ENCODE measurements at places on chromosomes 3 and 15.

GRCh38 chr3:37703626-37704025 lies 158.1 kb upstream of the CTDSPL start:
- no peak for DNase-seq

DNA sequence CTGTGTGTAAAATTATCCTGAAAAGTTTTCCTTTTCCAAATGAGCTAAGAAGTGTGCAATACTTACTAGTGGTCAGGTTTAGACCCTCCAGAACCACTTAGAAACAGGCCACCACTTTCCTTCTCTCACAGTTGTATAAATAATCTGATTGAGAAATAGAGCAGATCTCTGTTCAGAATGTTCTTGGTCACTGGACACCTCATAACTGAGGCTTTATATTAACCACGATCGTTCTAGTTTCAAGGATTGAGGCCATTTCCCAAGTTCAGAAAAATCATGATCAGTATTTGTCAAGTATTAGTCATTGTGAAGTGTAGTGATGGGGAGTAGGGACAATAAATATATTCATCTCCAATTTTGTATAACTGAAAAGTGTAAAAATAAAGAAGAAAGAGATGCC lies 1.0 kb upstream of the MAP3K13 start:
- DNase-seq: no peak

DNA sequence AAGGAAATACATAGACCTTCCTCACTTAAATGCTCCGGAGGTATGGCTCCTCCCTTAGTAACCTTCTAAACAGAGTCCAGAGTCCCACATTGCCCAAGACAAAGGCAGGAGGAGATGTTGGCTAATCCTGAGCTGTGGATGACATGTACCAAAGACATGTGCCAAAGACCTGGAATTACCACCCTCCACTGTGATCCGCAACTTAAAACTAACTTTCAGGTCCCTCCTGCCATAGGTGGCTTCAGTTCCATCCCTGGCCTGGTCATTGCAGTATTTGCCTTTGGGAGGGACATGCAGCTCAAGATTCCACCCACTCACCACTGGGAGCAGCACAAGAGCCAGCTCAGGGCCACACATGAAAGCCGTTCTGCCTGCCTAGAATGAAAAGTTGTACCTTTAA lies 28.0 kb downstream of the MYZAP start:
- no peak for DNase-seq

DNA sequence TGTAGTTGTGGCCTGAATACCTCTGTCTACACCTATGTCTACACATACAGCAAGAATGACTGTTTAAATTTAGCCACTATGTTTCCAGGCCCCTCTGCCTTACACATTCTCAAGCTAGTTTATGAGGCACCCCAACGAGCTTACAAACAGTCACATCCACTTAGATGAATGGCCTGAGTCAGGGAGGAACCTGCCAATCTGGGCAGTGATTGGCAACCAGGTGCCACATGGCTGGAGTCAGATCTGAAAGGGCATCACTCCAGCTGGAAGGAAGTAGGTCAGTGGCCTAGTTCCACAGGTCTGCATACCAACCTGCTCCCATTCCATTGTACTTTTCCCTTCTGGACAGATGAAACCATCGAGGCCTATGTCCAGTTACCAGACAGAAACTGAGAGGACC lies 136.3 kb downstream of the FOXP1 start:
- no peak for DNase-seq

DNA sequence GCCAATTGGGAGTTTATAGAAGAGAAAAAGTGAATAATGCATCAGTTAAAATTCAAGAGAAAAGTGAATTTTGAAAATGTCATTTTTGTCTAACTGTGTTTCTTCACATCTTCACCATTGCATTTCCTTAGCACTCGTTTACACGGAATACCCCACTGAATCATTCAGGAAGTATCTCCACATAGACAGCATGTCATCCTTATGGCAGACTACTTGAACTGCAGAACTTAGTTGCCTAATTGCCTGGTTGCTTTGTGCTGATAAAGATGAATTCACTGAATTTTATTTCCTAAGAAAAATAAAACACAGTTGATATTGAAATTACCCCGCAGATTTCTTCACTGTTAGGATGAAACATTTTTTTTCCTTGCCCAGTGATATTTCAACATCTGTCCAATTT lies 627.1 kb downstream of the ROBO1 start:
- DNase-seq: no peak

DNA sequence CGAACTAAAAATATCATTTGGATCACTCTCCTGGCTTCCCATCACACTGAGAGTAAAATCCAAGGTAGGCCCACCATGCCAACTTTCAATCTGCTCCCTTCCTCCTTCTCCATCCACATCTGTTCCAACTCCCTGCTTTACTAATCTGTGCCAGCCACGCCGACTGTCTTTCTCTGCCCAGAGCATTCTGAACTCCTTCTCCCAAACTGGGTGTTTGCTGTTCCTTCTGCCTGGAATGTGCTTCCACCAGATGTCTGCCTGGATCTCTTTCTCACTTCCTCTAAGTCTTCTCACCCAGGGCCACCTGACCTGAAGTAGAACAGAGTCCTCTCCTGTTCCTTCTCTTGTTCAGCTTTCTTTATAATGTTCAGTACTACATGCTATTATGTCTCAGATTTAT lies 5.6 kb upstream of the ARL8B start:
- no peak for DNase-seq

DNA sequence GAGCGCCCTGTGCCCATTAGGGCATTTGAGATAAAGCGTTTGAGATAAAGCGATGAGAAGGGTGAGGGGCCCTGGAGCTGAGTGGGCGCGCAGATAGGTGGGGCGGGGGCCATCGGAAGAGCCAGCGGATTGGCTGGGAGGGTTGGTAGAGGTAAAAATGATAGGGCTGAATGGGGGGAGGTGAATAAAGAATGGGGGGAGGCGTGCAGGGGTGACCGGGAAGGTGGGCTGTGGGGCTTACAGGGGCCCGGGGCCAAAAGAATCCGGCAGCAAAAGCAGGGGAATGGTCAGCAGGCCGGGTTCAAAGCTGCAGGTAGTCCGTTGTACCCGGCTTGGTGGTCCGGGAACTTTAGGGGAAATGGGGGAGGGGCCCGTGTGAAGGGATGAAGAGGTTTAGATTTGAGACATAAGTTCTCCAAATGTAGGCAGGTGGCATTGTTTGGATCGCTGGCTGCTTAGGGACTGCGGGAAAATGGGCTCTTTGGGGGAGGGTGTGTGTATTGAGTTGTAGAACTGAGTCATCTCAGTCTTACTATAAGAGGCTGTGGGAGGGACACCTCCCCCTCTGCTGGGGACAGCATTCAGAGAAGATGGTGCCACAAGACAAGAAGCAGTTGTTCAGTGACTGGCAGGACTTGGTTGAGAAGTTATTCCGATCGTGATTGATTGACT lies 610 bp downstream of the ARID3B start:
- no peak for DNase-seq

DNA sequence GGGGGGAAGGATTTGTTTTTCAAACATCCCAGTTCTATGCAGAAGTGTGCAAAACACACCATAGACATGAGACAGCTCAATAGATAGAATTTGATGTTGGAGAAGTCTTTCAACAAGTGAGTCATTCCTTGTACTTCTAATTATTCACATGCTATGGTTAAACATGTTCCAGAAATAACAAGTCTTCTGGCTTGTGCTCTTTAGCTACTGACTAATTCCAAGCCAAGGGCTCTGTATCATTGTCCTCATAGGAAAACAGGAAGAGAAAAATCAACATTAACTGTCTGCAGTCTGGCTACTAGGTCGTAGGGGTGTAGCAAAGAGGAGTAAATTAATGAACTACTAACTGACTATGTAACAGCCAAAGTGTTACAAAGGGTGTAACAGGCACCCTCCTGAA lies 25.8 kb downstream of the LDHAL6B start:
- no peak for DNase-seq

- no peak for DNase-seq
These were observed 105.9 kb downstream of the STAC start for GRCh38 chr3:36486009-36486795.

GRCh38 chr3:140332131-140332530 lies 345.7 kb upstream of the TRIM42 start:
- DNase-seq: no peak

DNA sequence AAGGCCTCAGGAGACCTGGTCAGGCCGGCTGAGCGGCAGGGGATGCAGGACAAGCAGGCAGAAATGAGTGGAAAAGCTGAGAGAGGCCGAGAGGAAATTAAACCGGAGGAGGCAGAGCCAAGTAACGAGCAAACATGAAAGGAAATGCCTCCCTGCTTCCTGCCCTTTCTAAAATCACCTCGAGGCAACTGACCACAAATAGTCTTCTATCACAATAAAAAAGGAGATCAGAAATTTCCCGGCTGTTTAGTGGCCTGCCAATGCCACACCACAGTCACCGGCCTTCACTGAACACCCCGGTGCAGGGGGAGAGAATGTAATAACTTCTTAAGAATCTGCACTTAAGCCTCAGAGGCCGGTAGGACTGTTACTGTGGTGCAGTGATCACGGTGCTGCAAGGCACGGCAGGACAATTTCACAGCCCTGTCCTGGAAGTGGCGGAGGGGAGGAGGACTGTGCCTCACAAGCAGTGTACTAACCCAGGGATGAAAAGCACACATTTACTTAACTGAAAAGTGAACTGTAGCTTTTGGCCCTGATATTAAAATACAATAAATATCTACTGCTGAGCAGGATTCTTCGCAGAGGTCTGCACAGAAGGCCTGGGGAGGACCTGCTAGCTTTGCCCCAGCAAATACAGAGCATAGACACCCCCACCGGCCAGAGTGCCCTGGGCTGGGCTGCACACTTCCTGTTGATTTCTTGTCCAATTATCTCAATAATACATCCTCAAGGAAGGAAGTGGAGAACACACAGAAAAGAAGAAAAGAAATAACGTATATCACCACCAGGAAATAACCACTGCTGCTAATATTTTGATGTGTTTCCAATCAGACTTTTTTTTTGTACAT lies 183.5 kb upstream of the NSMCE3 start:
- DNase-seq: no peak

- DNase-seq: peak; percentile 89
These were observed 90.7 kb downstream of the FNDC3B start for GRCh38 chr3:172129850-172130716.

- no peak for DNase-seq
These were observed 186.9 kb downstream of the TBC1D5 start for GRCh38 chr3:17555525-17555924.

DNA sequence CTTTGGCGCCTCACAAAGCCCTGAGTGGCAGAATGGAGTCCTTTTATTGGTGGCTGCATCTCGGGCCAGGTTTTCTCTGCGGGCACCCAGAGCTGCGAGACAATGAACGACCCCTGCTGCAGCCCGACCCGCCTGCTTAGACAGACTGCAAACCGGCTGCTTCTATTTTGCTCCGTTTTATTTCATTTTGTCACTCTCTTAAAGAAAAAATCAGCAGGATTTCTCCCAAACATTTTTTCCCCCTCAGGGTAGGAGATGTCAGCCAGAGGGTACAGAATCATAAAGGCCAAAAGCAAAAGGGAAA lies 64.8 kb downstream of the OXNAD1 start:
- DNase-seq: no peak

DNA sequence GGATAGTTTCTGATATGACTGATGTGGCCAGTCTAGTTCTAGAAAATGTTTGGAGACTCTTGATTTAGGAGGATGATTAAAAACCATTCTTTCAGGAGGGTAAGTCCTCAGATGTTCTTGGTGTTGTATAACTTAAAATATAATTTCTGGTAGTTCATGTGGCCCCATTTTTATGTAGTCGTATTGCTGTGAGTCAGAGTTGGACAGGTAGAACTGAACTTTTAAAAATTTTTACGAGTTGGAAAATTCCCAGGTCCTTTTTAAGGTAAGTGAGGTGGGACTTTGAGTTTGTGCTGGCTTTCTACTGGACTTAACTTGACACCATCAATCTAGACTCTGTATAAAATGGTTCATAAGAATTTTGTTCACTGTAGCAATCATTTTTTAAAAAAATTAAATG lies 92.3 kb downstream of the TCF12 start:
- DNase-seq: no peak

- no peak for DNase-seq
These were observed 15.5 kb upstream of the CMTM7 start for GRCh38 chr3:32376115-32376514.

GRCh38 chr3:123046262-123047061 lies 18.9 kb upstream of the SEMA5B start:
- DNase-seq: peak; percentile 77

DNA sequence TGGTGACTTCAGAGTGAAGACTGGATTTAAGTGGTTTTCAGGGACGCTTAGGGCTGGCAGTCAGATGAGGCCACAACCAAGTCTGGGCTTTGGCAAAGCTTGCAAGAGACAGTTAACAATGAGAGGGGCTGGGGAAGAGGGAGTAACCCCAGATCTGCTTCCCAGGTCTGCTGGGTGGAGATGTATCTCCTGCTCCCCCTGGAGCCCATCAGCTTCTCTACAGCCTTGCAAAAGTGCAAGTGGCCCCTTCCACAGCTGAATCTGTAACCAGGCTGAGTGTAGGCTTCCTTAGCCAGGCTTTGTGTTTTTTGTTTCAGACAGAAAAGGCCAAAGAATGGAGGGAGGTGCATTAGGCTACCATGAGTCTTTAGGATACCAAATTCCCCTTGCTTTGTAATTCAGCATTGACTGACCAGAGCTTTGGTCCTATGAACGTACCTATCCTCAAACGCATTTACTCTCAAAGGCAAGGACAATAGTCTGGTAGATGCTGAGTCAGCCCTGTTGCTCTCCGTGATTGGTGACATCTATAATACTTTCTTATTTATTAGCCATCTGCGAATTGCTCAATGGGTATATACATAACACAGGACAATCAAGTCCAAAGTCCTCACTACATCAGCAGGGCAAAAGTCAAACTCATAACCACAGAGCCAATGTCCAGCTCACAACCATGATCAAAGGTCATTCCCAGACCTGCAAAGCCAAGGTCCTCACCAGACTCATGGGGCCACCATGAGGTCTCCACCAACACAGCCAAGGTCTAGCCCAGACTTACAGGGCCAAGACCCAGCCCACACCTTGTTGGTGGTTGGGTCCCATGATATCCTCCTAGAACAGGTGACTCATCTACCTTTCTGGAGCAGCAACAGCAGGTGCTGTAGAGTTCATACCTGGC lies 17.1 kb downstream of the CCDC13 start:
- no peak for DNase-seq

DNA sequence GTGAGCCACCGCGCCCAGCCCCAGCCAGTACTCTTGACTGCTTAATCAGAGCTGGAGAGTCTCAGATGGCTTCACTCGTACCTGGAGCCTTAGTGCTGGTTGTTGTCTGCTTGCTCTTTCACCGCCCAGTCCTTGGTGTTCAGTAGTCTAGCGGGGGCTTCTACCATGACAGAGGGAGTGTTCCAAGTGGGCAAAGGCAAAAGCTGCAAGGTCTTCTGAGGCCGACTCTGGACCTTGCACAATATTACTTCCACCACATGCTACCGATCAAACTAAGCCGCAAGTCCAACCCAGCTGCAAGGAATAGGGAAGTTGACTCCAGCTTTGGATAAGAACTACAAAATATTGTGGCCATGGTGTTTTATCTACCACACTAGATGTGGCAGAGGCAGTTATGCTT lies 6.6 kb downstream of the PARL start:
- no peak for DNase-seq

- DNase-seq: peak; percentile 61
These were observed 17.3 kb downstream of the MRPS11 start for GRCh38 chr15:88484682-88485331.
